ENCODE measurements at places on chromosomes 6 and 20.

DNA sequence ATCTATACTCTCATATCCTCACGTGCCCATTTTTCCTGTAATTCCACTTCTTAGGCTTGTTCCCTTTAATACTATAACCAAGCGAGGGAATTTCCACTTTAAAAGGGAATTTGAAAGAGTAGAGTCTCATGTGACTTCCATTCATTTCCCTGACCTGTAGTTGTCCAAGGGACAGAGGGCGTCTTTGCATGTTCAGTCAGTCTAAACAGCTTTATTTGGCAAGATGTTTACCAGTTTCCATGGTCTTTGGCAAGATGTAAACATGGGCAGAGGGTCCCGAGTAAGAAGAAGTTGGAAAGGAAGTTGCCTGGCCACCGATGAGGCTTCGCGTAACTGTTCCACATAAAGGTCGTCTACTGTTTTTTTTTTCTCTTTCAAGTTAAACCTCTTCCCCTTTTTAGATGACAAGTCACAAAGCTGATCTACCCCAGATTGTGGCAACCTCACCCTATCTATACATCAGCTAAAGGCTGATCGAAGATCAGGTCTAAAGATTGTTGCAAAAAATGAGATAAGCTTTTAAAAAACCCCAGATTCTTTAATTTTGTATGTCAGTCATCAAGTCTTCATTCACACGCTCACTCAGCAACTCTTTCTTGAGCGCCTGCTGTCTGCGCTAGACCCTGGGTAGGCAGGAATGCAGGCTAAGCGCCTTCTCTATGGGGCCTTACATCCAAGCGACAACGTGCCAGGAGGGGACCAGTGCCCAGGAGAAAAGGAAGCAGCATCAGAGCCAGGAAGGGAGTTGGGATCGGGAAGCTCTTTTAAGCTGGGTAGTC, 31.7 kb upstream of the CCR6 start:
- no peak for DNase-seq

DNA sequence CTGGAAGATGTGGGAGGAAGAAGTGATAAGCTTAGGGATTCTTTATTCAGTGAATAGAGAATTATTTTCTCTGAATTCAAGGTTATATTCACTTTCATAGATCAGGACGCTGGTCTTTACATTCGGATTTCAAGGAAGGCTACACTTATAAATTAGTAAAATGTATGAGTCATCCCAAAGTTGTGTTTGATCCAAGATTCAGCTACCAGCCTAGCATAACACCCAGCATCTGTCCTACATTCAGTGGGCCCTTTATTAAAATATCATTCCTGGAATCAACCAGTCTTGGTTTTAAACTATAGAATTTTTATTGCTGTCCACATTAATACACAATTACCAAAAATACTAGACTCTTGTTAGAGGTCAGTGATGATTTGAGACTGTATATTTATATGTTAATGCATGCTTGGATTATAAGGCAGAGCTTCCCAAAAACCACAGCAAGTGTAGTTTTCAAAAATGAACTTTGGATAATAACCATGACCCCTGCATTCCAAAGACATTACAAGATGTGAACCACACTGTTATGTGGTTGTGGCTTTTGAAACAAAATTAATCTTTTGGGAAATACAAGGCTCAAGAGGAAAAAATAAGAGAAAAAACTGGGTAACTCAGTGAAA, 210.7 kb upstream of the CNR1 start:
- DNase-seq = no peak

GRCh38 chr6:34516391-34517324, 39.5 kb downstream of the SPDEF start:
- DNase-seq = no peak

DNA sequence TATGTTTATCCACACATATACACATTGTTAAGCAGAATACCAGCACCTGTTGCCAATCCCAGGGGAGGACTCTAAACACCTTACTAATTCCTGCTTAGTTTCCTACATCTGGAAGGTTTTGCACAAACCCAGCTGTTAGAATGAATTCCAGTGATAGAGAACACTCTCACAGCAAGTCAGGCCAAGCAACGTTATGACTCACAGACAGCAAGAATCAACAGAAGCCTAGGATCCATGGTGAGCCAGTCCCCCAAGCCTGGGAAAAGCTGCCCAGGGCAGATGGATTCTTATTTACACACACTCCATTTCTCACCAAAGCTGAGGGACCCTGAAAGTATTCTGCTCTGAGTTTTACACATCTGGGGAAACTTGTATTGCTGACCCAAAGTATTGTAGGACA, 291.7 kb downstream of the SLC35F1 start:
- DNase-seq = no peak

DNA sequence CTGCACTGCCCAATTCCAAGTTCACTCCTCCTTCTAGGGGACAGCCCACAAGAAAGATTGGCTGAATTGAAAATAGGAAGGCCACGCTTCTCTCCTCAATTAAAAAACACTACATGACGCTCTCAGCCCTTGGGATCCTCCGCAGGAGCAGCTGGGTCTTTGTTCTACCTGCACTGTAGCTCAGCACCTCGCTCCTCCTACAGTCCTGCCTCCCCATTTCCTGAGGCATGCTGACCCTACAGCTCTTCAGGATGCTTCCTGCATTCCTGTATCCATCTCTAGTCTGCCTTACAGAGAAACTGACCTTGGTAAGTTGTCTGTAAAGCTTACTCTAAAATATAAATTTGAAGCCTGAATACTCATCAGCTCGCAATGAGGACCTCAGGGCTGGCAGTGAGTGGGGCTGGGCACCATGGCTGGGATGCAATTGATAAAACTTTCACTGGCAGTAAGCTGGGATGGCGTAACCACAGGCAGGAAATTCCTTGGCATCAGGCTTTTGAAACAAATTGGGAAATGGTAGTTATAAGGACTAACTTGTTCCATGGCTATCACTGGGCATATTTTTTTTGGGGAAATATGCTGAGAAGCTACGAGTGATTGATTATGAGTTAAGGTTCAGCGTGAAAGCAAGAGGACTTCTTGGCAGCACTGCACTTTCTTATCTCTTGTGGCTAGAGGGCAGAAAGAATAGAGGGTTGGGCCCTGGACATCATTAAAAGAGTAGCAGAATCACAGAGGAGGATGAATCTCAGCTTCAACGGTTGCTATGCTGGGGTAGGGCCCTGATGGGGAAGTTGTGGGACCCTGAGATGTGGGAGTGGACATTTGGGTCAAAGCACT, 11.7 kb upstream of the SIRPB1 start:
- DNase-seq = no peak

- DNase-seq = no peak
These were observed 33.8 kb upstream of the CHRNA4 start for GRCh38 chr20:63394920-63395455.

DNA sequence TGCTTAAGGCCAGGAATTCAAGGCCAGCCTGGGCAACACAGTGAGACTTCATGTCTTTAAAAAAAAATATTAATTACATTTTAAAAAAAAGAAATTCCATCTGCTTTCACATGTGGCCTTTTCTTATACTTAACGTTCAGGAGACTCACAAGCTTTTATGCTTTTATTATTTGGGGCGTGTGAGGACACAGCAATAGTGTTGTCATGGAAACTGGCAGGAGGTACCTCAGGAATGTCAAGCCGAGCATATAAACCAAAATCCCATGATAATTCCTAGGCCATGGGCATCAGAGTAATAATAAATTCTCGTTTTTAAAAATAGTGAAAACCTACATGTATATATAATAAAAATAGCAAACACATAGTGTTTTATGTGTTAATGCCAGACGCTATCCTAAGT, 89.8 kb downstream of the IYD start:
- no peak for DNase-seq

DNA sequence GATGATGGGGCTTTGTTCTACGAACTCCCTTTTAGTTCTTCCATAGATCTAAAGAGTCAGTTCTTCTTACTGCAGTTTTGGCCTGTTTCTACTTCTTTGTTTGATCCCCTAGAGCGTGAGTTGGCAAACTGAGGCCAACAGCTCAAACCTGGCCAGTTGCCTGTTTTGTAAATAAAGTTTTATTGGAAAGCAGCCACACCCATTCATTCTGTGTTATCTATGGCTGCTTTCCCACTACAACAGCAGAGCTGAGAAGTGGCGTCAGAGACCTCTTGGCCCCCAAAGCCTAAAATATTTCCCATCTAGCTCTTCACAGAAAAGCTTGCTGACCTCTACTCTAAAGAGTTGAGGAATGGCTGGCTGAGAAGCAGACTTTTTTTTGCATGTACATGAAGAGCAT, 52.2 kb downstream of the EYA2 start:
- DNase-seq = no peak

DNA sequence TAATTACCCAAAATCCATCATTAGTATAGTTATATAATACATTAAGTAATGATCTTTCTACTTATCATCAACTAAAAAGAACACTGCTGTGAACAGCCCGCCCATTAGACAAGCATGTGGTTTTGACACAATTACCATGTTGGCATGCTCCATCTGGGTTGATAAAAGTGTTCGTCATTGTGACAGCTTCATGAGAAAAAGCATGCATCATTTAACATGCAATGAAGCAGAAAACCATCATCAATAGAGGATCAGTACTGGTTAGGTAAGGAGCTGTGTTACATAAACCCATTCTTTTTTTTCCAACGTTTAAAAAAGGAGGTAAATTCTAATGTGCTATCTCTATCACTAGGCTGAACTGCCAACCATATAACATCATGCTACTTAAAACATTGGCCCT, 101.9 kb downstream of the EPB41L2 start:
- DNase-seq = no peak

DNA sequence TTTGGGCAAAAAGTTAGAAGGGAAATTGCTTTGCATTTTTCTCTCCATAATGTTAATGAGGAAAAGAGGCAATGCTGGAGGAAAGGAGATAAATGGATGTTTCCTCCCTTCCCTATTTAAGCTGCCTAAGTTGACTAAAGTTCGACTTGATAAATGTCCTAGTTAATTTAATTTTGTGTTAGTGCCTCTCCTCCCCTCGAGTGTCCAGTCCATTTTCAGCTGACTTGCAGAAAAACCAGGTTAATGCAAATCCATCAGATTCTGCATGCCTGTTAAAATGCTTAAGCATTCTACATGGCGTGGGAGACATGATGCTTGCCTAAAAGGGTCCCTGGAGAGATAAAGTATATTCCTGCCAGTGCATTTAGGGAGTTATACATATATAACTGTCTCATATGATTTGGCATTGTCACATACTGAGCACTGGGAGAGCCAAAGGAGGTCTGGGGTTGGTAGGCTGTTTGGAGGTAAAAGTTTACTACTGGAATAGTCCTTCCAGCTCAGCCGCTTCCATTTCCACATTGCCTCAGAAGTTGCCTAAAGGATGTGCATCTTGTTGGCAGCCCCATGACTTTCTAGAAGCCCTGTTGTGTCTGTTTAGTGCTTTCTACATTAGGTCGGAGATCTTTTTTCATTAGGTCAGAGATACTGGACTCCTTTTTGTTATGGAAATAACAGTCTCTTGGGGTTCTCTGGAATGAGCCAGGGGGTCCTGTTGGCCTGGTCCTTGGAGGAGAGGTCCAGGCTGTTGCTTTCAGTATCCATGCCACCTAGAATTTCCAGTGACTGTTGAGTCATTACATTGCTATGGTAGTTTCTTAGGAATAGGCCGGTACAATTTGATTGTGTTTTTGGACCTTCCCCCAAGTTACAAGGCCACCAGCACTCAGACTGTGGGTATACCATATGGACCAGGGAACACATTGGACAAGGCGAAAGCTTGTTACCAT, 30.4 kb downstream of the JARID2 start:
- no peak for DNase-seq

DNA sequence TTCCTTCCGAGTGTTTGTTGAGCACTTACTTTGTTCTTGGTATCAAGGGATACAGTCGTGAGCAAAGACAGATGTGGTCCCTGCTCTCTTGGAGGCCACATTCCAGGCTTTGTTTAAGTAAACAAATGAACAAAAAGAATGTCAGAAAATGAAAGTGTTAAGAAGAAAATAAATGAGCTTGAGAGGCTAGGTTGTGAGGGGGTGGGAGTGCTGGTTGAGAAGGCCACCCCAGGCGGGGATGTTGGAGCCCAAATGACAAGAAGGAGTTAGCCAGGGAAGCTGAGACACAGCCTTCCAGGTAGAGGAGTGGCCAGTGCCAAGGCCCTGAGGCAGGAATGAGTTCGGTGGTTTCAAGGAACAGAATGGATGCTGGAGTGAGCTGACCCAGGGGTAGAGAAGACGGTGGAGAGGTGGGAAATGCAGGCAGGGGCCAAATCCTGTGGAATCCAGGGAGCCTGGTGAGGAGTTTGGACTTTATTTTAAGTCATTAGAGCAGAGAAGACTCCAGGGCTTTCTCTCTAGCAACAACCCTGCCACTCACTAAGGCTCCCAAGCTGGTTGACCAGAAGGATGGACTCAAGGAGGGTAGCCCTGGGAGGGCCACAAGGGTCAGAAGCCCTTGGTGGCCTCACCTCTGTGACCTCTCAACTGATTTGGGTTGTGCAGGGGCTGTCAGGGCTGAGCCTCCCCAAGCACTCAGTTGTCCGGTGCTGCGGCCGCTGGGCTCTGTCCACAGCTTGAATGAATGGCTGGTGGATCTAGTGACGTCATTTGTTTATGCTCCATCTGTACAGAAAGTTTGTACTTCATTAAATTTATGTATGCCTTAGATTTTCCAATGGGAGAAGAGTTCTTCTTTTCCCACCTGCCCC, 66.0 kb upstream of the STX16 start:
- DNase-seq = no peak

GRCh38 chr6:55659304-55659703, 80.3 kb upstream of the HMGCLL1 start:
- no peak for DNase-seq

GRCh38 chr20:21705575-21706260, at the start of gene PAX1:
PAX1 (plus strand) TSS chr20:21705664; CDS start chr20:21705713, 49 bp downstream.
- DNase-seq = no peak

DNA sequence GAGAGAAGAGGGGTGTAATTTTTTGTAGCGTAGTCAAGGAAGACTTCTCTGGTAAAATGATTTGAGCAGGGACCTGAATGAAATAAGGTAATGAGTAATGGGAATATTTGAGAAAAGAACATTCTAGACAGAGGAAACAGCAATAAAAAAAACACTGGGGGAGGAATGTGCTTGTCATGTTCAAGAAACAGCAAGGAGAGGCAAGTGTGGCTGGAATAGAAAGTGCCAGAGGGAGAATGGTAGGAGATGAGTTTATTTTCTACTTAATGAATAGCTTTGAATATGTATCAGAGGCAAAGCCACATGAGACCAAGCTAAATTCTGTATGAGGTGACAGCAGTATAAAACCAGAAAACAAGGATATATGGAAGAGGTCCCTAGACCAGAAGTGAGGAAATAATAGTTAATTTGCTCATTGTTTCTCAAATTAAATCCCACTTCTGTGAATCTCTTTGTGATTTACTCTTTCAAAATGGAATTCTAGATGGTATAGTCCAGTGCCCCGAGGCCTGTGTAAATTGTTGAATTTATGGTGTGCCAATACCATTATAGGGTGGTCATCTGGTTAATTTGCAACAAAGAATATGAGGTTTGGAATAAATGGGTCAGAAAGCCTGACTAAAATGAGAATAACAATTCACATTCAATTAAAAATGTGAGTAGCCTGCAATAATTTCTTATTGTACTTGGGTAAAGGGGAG, 170.2 kb downstream of the CDKAL1 start:
- no peak for DNase-seq

- no peak for DNase-seq
These were observed 642 bp downstream of the EEF1A2 start for GRCh38 chr20:63497946-63498935.

GRCh38 chr6:70175770-70176169, 127.1 kb downstream of the COL9A1 start:
- DNase-seq = no peak

GRCh38 chr6:110831405-110831804, 16.1 kb upstream of the CDK19 start:
- DNase-seq = no peak

Data from NCI-H2107 (cell line).